Activated CD4-positive, alpha-beta T cell treated with anti-CD3 and anti-CD28 coated beads, Interleukin-2, amount 50 U/mL, for 4 hours (primary cell): ENCODE measurements at places on chromosomes 5 and 9.

DNA sequence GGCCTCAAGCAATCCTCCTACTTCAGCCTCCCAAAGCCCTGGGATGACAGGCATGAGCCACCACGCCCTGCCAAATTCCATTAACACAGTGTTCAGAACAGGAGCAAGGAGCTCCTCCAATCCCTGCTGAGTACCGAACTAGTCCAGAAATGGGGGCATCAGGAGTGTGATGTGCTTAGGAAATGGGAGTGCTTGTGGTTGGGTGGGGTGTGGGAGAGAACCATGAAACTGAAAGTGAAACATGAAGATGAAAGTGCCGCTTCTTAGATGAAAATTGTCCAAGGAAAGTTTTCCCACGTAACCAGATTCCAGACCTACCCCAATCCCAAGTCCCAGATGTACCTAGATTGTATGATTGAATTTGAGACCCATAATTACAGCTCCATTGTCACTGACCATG lies 16.7 kb upstream of the ZNF131 start:
- no peak for DNase-seq

DNA sequence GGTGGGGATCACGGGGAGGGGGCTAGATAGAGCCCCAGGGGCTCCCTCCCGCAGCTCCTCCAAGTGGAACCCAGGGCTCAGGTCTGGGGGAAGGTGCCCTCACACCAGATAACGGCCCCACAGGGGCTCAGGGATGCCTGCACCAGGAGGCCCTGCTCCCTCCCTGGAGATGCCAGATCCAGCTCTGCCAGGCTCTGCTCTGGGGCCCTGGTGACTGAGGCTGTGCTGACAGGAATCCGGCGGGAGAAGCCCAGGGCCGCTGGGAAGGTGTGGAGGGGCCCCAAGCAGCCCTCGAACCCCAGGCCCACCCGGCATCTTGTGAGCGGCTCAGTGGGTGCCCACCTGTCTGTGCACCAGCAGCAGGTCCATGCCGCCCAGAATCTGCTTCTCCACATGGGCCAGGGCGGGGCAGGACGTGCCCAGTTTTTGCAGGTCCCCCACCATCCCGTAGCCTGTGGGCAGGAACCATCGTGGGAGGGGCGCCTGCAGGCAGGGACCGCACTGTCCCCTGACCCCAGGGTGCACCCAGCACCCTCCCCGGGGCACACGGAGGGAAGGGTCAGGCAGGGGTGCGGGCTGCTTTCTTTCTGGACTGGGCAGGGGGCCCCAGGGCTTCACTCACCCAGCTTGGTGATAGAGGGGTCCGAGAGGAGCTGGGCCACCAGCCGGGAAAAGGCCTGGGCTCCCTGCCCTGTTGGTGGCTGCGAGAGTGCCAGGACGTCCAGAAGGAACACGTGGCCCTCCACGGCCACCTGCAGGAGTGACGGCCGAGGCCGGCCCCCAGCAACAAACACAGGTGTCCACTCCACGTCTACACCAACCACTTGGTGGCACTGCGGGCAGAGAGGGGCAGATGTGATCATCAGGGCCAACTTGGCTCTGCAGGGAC lies 48.9 kb upstream of the NRARP start:
- DNase-seq, result no peak

GRCh38 chr9:113774963-113775362 lies 101.1 kb upstream of the ZNF618 start:
- no peak for DNase-seq

- DNase-seq, result no peak
Measured at GRCh38 chr5:138033386-138033808, 518 bp upstream of the FAM13B start.

DNA sequence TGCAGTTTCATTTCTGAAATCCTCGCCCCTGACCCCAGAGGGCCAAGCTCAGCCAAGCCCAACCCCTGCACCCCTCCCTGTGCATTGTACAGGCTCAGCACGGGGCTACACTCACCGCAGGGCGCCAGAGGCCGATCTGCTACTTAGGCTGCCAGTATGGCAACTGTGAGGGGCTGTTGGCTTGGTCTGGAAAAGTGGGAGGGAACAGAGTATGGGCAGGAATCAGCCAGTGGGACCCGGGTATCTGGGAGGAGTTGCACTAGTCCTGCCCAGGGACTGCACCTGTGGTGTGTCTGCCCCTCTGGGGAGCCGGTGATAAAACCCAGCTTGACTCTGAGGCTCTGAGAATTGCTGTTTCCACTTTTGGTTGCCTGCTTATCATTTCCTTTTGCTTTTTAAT lies 167.4 kb upstream of the KIF2A start:
- no peak for DNase-seq
